ENCODE measurements at places on chromosomes 7 and 10. TPM values are rescaled to one million over a fixed set of nuclear protein-coding genes. Genes with fewer than 3 reads are reported as not detected.
A peak's percentile ranks its signal among the peaks of the same experiment; 100 is the strongest.

DNA sequence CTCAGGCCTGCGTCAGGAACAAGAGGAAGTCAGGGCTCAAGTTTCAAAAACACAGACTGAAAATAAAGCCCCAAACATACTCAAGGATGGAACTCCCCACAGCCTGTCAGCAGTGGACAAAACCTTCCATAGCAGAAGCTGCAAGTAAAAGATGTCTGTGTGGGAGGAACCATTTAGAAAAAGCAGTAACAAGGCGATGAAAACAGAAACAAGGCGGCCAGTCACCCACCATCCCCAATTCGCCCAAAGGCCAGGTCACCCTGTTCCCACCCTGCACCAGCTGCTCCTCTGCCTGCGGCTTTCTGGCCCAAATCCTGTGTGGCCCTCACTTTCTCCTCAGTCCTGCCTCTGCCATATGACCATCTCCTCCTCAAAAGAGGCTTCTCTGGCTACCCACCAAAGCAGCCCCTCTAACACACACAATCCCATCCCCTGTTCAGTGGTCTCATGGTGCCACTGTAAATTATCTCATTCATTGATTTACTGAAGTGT, 27.8 kb downstream of the KCNMA1 start:
- DNase-seq, result no peak

Gene GCC1
- 25.1 TPM for total RNA-seq

Gene STEAP1B
- total RNA-seq, result 0.39 TPM

- DNase-seq, result no peak
Measured at GRCh38 chr10:66144016-66144415, 781.8 kb upstream of the LRRTM3 start.

GRCh38 chr7:104231054-104232046, 23.5 kb upstream of the ORC5 start:
- DNase-seq, result peak; percentile 45

Gene ANK3
- total RNA-seq, result 33.3 TPM

Gene MEOX2
- total RNA-seq, result not detected

GRCh38 chr10:59006511-59007306, 169.7 kb upstream of the PHYHIPL start:
- no peak for DNase-seq

- no peak for DNase-seq
Measured at GRCh38 chr7:133551466-133551865, 298.6 kb downstream of the EXOC4 start.

DNA sequence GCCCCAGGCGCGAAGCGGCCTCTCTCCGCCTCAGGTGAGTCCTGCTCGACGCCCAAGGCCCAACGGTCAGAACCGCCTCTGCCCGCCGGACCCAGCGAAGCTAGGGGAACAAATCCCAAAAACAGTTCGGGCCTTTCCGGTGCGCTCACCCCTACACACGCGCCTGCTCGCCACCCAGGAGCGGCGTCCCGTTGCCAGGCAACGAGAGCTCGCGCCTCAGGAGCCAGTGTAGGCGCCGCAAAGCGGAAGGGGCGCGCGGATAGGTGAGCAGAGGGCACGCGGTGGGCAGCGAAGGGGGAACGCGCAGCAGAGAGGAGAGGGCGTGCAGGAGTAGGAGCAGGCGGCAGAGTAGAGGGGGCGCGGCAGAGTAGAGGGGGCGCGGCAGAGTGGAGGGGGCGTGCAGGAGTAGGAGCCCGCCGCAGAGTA, at the start of the genes DYDC1 and DYDC2:
DYDC1 (minus strand) TSS at position 193 of the 426 bp plus-strand sequence. CDS start 4,154 bp downstream, outside the sequence.
DYDC2 (plus strand) TSS at position 219 of the 426 bp plus-strand sequence. CDS start 5,663 bp downstream, outside the sequence.
- peak; percentile 67 for DNase-seq

Gene CALHM3
- not detected for total RNA-seq
